ENCODE measurements at places on chromosomes 11 and 22.

- no peak for DNase-seq
Observed at GRCh38 chr11:85626496-85626895, 648 bp downstream of the DLG2 start.

DNA sequence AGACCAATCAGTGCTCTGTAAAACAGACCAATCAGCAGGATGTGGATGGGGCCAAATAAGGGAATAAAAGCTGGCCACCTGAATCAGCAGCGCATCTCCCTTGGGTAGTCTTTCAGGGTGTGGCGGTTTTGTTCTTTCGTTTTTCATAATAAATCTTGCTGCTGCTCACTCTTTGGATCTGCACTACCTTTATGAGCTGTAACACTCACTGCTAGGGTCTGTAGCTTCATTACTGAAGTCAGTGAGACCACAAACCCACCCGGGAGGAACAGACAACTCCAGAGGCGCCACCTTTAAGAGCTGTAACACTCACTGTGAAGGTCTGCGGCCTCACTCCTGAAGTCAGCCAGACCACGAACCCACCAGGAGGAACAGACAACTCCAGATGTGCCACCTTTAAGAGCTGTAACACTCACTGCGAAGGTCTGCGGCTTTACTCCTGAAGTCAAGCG, 175.5 kb upstream of the PDGFD start:
- no peak for DNase-seq

DNA sequence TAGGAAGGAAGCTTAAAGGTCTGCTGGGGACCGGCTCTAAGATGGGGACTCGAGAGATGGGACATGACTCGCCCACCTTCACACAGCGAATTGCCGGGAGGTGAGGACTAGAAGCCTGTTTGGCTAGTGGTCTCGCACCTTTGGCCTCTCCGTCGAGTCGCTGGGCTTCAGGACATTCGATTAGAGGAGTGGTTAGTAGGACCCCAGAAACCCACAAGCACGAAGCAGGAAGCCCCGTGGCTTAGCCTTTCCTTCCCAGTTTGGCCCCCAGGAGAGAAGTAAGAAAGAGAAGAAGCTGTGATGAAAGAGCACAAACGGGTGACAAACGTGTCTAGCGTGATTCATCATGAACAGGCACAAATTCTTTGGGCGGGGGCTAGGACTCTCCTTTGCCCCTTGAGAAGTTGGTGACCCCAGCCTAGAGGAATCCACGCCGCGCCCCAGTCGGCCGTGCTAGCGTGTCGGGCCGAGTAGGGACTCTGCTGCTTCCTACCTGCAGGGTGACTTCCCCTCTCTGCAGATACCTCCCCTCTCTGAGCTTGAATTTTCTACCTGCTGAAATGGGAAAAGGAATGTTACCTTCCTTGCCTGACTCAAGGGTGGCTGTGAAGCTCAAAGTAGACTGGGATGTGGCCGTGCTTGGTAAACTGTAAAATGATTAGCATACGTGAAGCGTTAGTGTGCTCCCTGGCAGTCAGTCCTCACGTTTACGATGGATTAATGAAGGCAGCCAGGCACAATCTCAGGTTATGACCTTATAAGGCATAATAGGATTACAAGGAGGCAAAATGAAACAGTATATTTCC, 1.1 kb upstream of the ADM start:
- peak; percentile 74 for DNase-seq

DNA sequence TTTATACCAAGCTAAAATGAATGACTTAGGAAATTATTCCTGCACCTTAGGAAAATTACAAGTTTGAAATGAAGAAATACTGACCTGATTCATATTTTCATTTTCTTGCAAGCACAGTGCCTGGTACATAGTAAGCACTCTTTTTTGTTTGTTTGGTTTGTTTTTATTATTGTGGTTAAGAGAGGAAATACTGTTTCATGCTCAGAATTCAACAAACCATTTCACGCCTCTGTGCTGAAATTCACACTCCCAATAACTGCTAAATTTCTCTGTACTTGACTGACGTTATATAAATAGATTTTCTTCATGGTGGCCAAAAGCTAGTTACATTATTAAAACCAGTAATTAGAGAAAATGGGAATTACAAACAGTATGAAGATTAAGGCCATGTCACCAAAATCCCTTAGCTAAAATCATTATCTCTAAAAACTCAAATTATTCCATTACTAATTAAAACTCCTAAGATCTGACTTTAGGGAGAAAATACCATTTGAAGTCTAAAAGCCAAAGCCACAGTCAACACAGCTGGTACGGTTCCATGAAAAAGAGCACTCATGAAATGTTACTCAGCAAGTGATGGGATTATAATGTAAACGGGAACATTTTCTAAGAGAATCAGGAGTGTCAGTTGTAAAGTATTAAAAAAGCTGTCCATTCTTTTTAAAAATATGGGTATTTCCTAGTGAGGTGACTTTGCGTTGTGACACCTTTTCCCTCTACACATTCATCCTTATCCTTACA, 77.8 kb upstream of the DDI1 start:
- DNase-seq: no peak

DNA sequence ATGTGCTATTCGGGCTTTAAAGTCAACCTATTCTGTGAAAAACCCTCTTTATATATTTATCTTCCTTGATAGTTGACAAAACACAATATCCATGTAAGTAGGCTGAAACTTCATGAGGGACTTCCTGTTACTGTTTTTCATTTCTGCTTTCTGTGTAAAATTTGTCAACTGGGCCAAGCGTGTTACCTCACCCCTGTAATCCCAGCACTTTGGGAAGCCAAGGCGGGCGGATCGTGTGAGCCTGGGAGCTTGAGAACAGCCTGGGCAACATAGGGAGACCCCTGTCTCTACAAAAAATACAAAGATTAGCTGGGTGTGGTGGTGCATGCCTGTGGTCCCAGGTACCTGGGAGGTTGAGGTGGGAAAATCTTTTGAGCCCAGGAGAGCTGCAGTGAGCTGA, 66.5 kb upstream of the SLC25A18 start:
- DNase-seq: no peak

DNA sequence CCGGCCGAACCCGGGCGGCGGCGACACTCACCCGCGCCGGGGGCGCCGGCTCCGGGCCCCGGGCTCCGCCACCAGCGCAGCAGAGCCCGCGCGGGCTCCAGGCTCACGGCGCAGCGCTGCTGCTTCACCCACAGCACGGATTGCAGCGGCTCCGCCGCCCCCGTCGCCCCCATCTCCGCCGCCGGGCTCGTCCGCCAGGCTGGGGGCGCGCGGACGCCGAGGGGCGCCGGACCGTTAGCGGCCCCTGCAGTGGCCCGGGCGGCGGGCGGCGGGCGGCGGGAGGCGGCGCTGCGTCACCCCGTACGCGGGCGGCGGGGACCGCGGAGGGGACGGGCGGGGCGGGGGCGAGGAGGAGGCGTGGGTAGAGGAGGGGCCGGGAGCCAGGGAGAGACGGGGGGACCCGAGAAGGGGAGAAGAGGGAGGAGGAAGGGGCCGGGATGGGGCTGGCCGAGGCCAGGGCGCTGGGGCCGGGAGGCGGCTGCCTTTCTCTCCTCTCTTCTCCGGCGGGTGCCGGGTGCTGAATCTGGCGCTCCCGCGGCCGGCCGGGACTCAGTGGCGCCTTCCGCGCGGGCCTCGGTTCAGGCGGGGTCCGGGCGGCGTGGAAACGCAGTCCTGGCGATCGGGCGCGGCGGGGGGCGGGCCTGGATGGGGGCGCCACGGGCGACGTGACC, at the start of gene CERK:
CERK (minus strand) TSS at position 277 of the 671 bp plus-strand sequence; CDS start at position 173, 104 bp downstream.
- DNase-seq: peak; percentile 49

DNA sequence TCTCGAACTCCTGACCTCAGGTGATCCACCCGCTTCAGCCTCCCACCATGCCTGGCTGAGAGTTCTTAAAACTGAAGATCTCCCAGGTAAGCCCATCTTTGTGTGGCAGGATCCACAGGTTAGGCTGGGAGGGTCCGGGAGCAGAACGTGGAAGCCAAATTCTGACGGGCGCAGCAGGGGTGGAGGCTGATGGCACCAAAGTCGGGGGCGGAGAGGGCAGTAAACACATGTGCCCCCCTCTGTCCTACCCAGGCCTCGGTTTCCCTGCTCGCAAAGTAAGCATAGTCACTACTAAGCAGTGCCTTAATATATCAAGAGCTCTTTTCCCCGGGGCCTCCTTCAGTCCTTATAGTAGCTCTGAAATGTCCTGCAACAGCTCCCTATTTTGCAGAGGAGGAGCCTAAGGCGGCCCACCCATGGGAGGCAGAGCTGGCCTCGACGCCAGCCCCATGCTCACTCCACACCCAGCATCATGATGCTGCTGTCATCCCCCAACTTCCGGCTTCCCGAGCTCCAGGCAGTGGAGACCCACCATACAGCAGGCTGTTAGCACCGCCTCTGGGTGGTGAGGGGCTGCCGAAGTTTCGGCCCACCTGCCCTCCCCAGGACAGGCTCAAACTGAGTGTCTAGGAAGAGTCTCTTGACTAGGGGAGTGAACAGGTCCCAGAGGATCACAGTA, 230.0 kb downstream of the CTTN start:
- no peak for DNase-seq

- DNase-seq: no peak
Observed at GRCh38 chr11:108002476-108002875, 6.2 kb upstream of the CUL5 start.

GRCh38 chr11:106426696-106427095, 349.2 kb downstream of the AASDHPPT start:
- no peak for DNase-seq

- no peak for DNase-seq
Observed at GRCh38 chr11:129743112-129743815, 72.4 kb upstream of the TMEM45B start.

DNA sequence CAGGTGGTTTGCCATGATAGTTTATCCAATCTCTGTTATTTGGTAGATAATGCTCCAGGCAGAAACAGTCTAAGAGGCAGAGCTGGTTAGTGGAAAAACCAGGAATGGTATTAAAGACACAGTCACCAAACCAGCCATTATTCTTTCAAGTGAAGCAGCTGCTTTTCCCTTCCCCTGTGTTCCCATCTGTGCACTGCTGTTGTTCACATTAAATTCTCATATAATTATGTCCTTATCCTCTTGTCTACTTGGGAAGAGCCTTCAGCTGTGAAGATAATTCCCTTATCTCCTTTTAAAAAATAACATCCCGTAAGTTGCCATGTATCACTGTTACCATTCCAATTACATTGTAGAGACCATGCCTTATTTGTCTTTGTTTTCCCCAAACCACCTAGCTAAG, 5.2 kb upstream of the TBCEL start:
- no peak for DNase-seq
